ENCODE measurements at places on chromosomes 4 and X.

DNA sequence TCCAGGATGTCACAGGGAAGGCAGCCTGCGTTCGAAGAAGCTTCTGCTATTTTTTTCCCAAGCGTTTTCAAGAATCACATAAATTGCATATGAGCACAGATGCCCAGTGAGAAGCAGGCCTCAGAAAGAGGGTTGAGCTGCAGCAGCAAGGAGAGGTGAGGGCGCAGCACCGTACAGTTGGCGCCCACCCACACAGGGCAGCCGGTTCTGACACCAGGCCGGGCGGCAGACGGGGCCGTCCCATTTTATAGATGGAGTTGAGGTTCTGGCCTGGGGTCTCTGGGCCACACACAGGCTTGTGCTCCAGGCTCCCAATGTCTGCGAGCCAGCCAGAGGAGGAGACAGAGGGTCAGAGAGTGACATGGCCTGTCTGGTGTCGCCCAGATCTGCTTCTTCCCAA, 22.8 kb downstream of the CPZ start:
- DNase-seq, result no peak

DNA sequence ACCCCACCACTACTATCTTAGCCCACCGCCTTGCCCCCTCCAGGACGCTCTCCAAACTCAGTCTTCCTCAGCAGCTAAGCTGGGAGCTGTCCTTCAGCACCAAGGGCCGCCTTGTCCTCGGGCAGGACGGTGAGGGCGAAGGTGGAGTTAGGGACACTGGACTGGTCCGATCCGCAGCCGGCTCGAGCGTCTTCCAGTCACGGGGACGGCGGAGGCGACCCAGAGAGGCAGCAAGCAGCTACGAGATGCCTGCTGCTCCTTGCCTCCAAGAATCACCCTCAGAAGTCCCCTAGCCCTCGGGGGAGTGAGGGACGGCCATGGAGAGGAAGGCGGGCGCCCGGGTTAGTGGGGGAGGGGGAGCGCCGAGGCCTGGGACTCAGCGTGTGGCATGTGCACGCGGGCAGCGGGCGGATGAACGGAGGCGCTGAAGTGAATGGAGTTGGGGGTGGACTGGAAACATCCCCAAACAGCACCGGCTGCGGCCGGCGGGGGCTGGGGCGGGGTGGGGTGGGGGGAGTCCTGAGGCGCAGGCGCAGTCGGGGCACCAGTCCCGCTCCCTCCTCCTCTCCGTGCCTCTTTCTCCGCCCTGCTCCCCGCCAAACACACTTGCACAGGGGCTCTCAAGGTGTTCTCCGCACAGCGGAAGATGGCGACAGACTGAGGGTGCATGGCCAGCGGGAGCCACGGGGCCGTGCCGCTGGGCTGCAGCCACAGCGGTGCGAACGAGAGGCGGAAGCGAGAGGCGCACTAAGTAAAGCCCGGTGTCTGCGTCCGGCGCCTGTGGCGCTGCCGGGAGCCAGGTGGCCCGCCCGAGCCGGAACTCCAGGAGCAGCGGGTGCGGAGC, at the start of gene NALF2:
Gene NALF2 (plus strand): TSS at position 545 of the 844 bp plus-strand sequence. CDS start 957 bp downstream, outside the sequence.
- DNase-seq, result no peak

DNA sequence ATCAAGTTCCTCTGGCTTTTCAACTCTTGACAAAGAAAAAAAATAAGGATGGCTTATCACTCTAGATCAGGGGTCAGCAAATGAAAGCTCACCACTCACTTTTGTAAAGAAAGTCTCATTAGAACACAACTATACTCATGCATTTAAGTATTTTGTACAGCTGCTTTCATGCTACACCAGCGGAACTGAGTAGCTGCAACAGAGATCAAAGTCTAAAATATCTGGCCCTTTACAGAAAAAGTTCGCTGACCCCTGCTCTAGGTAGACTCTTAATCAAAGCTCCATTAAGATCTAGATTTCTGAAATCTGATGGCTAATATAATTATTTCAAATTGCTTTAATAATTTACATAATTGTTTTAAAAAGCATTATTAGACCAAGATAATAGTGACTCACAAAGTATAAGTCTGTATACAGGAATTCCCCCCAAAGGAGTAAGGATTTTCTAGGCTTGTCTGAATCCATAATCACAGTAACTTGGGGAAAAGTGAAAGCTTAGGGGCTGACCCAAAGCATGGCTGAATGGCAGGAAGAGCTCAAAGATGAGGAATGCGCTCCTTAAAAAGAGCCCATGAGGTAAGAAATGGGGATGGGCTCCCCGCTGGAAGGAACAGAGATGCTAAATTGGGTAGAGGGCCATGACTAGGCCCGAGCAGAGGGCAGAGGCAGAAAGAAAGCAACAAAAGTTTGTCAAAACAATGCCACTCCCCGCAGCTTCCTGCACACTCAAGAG, 140.3 kb downstream of the SH3KBP1 start:
- DNase-seq, result no peak

DNA sequence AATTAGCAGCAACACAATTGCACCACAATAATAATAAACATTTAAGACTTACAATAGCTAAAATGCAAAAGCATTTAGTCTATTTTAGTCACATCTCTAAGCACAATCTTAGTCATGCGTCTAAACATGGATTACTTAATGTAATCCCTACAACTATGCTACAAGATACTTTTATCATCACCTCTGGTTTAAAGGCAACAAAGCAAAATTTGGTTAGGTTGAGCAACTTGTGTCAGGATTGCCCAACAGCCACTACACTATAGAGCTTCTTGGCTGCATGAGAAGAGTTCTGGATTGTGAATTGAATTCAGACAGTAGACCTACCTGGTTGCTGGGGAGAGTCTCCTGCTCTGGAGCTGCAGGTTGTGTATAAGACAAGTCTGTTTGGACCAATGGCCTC, 146.5 kb upstream of the PUDP start:
- DNase-seq, result no peak

- DNase-seq, result no peak
These were observed 62.7 kb upstream of the SORBS2 start for GRCh38 chr4:185874516-185875230.

- DNase-seq, result no peak
These were observed 167.1 kb downstream of the EFNB1 start for GRCh38 chrX:68995780-68996551.

GRCh38 chr4:85774489-85774888, 299.5 kb downstream of the ARHGAP24 start:
- DNase-seq, result no peak

GRCh38 chrX:30570505-30570904, 7.1 kb downstream of the TASL start:
- DNase-seq, result no peak

- no peak for DNase-seq
These were observed 41.2 kb downstream of the RASL11B start for GRCh38 chr4:52903273-52903672.

- DNase-seq, result no peak
These were observed 386.3 kb downstream of the DMD start for GRCh38 chrX:32825009-32825408.

- no peak for DNase-seq
These were observed 73.6 kb downstream of the MED28 start for GRCh38 chr4:17688011-17688441.

DNA sequence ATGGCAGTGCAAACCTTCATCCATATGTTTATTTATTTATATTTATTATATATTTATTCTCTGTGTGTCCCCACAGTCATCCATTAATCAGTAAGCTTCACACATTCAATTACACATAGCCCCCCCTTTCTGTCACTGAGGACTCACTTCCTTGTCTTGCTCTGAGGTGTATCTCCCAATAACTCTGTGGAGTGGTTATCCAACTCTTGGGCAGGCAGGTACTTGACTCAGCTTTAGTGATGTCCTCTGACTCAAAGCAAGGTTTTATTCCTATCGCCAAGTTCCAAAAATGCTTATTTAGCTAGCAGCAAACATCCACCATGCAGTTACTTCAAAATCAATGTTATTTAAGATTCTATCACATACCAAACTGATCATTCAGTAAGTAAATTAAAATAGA, 25.2 kb upstream of the NDP start:
- DNase-seq, result no peak

GRCh38 chrX:131894995-131895394, 128.1 kb upstream of the STK26 start:
- no peak for DNase-seq

DNA sequence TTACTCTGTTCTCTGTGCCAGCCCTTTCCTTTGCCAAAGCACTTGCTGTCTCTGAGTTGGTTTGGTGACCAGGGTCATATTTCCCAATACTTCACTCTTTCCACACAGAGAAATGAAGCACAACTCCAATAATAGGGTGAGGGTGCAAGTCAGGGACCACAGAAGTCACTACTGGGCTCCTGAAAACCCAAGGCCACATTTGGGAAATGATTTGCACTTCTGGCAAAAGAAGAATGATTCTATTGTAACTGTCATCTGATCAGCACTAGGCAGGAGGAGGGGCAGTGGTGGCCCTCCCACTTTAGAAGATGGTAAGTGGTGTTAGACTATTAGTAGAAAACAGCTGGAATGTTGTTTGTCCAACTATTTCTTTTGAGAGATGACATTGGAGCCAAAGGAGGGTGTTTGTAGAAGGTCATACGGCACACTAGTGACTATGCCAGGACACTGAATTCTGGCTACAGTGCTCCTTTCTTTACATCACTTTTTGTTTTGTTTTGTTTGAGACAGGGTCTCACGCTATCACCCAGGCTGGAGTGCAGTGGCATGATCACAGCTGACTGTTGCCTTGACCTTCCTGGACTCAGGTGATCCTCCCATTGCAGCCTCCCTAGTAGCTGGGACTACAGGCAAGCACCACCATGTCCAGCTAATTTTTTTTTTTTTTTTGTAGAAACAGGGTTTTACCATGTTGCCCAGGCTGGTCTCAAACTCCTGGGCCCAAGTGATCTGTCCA, 10.8 kb upstream of the HADH start:
- no peak for DNase-seq

GRCh38 chr4:181376058-181376457, 867.1 kb upstream of the TENM3 start:
- no peak for DNase-seq

DNA sequence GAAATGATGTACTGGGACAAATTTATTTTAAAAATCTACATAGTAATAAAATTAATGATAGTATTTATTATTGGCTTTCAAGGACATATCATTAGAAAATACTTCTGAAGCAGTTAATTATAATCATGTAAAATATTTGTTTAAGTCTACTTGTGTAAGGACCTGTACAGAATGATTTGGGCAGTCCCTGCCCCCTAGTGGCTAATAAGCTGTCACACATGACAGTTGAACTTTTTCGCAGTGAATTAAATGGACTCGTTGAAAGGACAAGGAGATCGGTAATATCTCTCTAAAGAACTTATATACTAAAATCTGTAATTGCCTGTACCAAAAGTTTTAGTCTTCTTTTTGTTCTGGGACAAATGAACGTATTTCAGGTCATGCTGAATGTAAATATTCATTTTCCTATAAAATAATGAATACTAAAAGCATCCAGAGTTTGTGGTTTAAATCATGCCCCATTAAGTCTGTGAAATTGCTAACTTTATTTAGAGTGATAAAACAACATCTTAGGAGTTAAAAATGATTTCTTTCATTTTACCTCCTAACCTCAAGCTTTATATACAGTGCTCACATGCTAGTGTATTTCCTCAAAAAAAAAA, 13.6 kb downstream of the EXOC1 start:
- DNase-seq, result no peak

- no peak for DNase-seq
These were observed 5.4 kb upstream of the ZNF185 start for GRCh38 chrX:152892499-152892898.

GRCh38 chr4:47073647-47074046, 42.3 kb downstream of the GABRB1 start:
- DNase-seq, result no peak

- DNase-seq, result no peak
These were observed 60.9 kb upstream of the SOD3 start for GRCh38 chr4:24734511-24734910.

DNA sequence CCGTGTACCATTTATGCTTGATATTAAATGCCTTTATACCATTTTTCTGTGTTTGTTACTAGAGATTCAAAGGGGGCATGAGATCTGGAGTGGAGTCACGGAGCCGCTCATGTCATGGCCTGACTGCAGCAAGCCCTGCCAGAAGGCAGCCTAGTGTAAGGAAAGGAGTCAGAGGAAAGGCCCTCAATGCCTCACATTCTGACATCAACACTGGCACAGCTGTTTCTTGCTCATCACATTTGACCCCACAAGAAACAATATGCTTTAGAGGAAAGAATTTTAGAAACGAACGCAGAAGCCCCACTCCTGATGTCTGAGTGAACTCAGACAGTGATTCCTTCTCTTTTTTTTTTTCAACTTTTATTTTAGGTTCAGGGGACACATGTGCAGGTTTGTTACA, 322.4 kb upstream of the CPEB2 start:
- no peak for DNase-seq

DNA sequence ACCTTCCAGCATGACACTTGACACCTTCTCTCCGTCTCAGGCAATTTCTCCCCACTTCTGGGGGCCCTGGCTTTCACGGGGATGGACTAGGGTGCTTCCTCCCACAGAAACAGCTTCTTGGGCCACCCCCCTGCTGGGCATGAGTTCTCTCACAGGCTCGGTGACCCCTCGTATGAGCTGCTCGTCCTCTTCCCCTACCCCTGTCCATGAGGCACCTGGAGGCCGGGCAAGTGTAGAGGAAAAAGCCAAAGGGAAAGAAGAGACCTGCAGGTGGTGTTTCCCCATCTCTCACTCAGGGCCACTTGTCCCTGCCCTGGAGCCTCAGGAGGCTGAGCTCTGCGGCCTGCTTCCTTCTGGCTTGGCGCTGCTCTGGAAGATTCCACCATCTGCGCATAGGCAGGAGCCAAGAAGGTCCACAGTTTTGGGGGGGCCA, 1.9 kb upstream of the RGS12 start:
- DNase-seq, result no peak

DNA sequence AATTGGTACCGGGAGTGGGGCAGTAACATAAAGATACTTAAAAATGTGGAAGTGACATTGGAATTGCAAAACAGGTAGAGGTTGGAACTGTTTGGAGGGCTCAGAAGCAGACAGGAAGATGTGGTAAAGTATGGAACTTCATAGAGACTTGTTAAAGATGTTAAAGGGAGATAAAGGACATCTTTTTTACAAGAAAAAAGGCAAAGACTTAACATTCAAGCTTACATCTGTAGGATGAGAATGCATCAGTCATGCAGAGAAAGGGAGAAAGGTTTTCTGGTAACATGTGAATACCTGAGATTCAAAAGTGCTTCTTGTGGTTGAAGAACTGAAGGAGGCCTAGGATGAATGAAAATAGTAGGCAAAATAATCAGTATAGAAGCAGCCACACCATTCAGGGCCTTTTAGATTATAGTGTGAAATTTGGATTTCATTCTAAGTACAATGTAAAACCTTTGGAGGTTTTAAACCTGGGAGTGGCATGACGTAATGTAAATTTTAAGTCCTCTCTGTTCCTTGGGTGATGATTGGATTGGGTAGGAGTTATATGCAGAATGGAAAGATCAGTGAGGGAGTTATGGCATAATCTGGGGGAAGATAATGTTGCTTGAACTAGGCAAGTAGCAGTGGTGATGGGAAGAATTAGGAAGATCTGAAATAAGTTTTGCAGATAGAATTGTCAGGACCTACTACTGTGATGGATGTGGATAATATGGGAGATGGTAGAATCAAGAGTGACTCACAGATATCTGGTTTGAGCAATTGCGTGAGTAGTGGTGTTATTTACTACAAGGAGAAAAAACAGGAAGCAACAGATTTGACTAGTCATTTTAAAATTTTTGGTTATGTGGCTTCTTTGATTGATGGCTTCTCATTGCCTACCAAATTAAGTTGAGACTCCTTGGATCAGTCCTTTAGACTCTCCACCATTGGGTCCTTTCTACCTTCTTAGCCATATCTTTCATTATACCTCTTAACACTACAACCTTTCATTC, 138.7 kb downstream of the VSIG4 start:
- DNase-seq, result no peak

Data from stimulated activated CD8-positive, alpha-beta memory T cell treated with anti-CD3 and anti-CD28 coated beads, Interleukin-15, amount 100 ng/mL, for 4 hours (primary cell).